NK-92 treated with Interleukin-12 subunit alpha and Interleukin-12 subunit beta, amount 100 ng/mL, for 24 hours (cell line): ENCODE measurements at places on chromosomes 6 and 20.

- DNase-seq: no peak
These were observed 2.5 kb downstream of the ATRN start for GRCh38 chr20:3473324-3473723.

GRCh38 chr6:105272786-105273185 is 93.0 kb upstream of the POPDC3 start:
- no peak for DNase-seq

- no peak for DNase-seq
These were observed 37.8 kb upstream of the NHSL1 start for GRCh38 chr6:138537106-138537505.

DNA sequence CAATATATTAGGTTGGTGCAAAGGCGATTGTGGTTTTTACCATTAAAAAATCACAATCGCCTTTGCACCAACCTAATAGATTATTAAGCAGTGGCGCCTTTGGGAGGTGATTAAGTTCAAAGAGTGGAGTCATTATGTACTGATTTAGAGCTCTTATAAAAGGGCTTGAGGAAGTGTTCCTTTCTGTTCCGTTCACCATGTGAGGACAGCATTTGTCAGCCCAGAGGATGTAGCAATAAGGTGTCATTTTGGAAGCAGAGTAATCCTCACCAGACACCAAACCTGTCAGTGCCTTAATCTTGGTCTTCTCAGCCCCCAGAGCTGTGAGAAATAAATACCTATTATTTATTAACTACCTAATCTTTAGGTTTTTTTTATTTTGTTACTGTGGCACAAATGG is 542.1 kb upstream of the MAN1A1 start:
- no peak for DNase-seq

GRCh38 chr6:164753517-164753916 is 555.9 kb downstream of the C6orf118 start:
- DNase-seq: no peak

DNA sequence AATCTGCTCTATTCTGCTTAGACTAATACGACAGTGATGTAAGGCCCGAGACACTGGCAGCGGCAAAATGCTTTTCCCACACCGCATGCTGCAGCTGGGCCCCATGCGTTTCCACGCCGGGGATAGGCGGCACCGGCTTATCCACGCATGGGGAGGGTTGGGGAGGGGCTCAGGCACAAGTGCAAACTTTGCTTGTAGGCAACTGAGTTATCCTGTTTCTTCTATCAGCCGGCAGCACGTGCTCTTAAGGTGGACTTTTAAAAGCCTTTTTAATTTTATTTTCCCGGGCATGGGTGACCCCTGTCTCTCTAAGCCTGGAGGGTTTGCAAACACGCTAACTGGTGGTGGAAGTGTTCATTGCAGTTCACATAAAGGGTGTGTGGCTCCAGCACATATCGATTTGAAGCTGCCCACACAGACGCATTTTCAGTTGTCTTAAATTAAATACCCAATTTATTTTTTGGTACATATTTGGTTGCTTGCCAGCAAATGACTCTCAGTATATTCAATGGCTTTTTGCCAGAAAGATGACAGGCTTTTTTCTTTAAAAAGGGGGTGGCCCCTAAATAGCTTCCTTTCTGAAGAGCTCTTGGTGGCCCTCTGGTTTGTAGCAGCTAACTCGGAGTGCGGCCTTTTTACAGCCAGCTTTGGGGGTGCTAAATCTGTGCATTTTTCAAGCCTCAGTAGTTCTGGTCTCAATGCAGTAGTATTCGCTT is 561.8 kb upstream of the AGPAT4 start:
- no peak for DNase-seq

DNA sequence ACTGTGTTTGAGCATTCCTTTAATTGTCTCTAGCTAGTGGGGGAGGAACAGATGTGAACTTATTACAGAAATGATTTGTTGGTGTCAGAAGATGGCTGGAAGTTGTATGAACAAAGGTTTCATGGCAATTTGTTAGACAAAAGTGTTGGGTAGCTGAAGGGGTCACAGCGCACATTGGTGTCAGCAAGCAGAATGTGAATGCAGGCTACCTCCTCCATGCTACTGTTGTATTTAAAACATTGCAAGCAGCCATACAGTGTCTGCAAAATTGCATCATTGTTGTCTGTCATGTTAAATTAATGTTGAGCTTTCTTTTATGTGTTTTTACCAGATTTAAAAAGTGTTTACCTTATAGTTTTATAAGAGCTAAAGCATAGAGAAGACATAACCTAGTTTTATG is 6.2 kb downstream of the LRRC1 start:
- DNase-seq: no peak

- no peak for DNase-seq
These were observed 7.4 kb downstream of the ITPR3 start for GRCh38 chr6:33628401-33628964.

DNA sequence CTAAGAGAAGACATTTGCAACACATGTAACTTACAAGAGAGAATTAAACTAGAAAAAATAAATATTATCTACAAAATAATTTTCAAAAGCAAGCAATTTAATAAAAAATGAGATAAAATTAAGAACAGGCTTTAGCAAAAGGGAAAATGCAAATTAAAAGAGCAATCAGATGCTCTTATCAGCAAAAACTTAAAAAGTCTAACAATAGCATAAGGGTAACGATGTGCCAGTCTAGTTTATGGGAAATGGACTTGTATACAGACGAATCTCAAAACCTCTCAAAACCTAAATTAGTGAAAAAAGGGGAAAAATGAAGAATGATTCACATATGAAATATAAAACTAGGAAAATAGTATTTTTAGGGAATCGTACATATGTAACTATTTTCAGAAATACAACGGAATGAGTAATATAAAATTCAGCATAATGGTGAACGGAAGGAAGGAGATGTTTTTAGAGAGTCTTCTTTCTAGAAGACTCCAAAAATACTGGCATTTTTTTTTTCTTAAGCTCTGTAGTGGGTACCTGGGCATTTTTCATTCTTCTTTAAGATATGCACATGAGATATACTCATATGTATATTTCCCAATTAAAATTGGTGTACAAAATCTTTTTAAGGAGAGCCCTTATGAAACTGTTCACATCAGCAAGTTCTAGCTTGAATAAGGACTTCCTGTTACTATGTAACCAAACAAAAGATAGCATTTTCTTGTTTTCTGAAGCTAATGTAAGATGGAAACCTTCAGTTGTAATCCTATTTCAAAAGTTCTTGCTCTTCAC is 927 bp upstream of the MANEA start:
- DNase-seq: no peak

DNA sequence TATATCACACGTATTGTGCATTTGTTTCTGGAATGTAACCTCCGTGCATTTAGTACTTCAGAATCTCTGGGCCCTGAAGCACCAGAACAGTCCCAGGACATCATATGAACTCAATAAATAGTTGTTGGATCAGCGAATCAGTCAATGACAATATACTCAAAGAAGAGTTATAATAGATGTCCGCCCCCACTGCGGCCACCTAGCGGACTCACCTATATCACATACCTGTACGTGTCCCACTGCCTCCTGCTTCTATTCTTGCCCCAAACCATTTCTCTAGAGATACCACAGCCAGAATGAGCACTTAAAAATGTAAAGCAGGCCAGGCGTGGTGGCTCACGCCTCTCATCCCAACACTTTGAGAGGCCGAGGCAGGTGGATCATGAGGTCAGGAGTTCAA is 73.9 kb downstream of the DCDC2 start:
- no peak for DNase-seq

- no peak for DNase-seq
These were observed 782 bp upstream of the PCMTD2 start for GRCh38 chr20:64254571-64255360.
